NCI-H345 (cell line): ENCODE measurements at places on chromosomes 12 and 14.

- DNase-seq: no peak
These were observed 19.5 kb downstream of the ANO6 start for GRCh38 chr12:45235087-45236025.

DNA sequence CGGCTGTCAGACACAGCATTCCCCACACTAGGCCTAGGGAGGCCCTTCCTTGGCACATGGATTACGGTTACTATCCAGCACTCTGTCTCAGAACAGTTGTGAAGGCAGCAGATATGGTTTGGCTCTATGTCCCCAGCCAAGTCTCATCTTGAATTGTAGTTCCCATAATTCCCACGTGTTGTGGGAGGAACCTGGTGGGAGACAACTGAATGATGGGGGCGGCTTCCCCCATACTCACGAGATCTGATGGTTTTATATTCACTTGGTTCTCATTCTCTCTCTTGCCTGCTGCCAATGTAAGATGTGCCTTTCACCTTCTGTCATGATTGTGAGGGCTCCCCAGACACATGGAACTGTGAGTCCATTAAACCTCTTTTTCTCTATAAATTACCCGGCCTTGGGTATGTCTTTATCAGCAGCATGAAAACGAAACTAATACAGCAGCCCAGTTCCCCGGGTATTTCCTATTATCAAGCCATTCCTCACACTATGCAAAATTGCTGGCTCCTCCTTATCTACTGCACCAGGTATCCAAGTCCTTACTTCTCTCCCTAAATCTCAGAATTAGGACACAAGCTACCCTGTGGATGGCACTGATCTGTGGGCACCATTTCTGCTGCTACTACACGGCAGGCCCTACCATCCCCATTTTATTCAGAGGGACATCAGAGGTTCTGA lies 33.3 kb downstream of the NT5DC3 start:
- no peak for DNase-seq

DNA sequence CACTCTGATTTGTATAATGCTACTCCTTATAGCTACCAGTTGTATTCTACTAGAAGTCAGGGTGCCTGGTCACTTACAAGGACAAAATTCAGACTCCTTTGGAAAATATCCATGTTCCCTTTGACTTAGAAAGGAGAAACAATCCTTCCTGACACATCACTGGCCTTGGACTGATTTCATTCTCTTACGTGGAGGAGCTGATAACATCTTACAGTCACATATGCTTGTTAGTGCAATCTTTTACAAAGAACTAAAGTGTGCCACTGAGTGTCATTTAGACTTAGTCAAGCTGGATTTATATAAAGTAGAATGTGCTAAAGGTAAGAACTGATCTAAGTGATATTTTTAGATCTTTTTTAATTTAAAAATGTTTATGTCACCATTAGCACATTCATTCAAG lies 131.0 kb upstream of the TMTC2 start:
- DNase-seq: no peak

GRCh38 chr14:55272922-55273321 lies 1.7 kb downstream of the FBXO34 start:
- no peak for DNase-seq

DNA sequence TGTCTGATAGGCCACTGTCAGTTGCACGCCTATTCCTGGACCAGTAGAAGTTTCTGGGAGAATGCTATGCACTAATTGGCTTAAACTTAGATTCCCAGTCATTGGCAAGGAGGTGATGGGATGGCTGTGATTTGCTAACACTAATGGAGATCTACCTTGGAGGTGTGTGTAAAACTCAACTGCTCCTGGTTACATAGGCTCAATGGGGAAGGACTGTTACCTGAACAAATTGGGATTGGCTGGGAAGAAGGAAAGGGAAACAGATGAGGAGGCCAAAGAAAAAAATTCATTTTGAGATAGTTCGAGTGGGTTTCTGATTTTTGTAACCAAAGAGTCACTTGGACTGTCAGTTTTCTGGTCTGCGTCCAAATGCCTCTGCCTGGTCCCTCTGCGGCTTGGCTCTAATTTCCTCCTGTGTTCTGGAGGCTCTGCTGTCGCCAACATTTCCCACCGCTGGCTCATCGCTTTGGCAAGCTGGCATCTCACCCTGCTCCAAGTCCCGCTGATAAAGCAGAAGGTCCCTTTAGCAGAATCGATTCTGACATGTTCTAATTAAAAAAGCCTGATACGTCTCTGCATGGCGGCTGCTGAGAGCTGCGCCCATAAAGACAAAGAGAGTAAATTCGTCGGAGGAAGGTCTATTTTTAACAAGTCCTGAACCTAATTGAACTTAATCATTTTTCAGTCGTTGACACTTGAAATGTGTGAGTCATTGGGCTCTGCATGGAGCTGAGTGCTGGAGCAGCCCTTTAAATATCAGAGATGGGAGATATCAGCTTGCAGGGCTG lies 2.0 kb upstream of the CCDC63 start:
- DNase-seq: no peak

DNA sequence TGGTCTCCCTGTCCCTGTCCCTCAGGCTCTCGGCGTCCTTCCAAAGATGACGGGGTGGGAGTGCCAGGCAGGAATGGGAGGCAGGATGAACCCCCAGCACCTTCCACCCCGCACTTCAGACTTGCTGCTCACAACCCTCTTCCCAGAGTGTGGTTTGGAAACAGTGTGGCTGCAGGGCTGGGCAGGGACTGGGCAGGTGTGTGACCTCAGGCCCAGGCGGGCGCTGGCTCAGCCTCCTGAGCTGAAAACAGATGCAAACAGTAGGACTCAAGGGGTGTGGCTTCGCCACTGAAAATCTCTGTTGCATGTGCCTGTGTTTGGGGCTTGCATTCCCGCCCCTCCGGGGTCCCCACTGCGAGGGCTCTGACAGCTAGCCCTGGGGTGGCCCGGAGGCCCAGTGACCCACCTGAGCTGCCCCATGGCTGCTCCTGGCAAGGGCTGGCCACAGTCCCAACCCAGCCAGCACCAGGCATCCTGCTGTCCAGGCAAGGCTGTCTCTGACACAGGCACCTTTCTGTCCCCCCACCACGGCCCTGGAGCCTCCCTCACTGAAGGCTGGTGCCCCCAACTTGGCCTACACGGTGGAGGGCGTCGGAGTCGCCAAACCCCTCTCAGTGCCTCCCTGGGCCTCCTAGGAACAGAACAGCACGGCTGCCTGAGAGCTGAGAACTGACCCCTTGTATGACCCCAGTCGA lies 46.1 kb downstream of the BEGAIN start:
- no peak for DNase-seq

DNA sequence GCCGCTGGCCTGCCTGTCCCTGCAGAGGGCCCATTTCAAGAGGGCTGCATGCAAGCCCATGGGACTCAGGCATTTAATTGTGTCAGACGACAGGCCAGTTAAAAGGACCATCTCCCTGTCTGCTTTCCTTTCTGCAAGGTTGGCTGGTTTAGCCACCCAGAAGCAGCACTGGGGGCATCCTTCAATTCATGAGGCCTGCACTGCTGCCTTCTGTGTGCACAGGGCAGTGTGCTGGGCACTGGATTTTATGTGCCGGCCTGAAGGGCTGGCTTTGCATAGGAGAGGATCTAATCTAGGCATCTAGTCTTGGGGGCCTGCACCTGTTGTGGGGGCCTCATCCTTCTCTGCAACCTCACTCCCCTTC lies 114.1 kb upstream of the FKBP4 start:
- peak; percentile 49 for DNase-seq

DNA sequence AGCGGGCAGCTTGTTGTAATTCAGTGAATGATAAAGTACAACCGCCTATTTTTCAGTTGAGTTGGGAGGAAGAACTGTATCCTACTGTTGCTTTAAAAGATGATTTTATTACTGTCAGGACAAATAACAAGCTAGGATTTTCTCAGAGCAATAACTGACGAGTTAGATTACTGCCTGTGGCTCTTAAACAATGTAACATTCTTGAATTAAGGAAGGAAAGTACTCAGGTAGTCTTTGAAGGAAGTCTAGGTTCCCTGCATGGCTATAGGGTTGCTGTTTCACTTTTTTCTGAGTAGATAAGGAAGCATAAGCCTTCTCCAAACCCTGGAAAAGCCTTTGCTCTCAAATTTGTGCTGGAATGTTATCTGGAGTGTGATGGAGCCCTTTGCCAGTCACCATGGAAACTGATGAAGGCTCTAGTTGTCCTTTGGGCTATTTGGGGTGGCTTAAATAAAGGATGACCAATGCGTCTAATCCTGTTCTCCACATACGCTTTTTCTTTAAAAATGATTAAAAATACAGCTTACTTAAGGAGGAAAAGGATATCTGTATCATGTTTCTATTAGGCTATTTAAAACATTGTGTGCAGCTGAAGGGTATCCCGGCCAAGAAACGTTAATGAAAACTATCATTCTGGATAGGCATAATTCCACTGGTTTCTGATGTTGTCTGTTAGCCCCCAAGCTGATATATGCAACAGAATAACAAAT lies 17.7 kb downstream of the NUBPL start:
- no peak for DNase-seq

GRCh38 chr12:110105986-110106385 lies 18.2 kb upstream of the IFT81 start:
- DNase-seq: no peak

DNA sequence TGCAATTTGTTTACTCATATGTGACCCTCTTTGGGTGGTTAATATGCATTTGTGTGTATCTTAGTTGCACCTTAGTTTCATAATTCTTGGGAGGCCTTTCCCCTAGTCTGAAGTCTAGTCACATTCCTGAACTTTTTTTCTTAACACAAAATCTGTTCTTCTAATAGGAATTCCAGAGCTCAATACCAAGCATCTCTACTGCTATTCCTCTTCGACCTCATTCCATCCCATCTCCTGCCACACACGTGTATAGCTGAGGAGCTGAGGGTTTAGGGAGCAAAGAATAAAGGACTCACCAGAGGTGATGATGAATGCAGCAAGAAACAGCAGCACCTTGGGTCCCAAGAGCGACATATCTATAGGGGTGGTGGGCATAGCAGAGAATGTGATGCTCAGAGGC lies 875 bp downstream of the MFAP5 start:
- DNase-seq: no peak
